ENCODE measurements at places on chromosomes 4 and X. TPM values are rescaled to one million over a fixed set of nuclear protein-coding genes. Genes with fewer than 3 reads are reported as not detected.

The CTAG2 gene
- total RNA-seq = not detected

The PCYT1B gene
- total RNA-seq = 0.36 TPM

- DNase-seq = no peak
These were observed 53.2 kb upstream of the ABCG2 start for GRCh38 chr4:88211473-88212252.

- no peak for DNase-seq
These were observed 112.1 kb downstream of the TTC29 start for GRCh38 chr4:146833530-146833929.

DNA sequence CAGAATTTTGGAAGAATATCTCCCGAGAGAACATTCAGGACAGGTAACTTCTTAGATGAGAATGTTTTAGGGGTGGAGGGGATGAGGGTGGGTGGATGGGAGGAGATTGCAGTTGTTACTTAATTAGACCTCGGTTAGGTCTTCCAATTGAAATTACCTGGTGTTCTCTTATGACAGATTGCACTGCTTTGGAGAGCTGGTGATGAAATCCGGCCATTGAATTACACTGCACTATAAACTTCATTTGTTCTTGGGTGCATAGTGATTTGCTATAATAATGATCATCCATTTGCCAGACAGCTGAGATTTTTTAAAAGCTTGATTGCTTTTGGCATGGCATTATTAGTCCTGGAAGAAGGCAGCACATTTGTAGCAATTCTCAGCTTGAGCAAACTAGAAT is 427.6 kb downstream of the GBA3 start:
- no peak for DNase-seq

DNA sequence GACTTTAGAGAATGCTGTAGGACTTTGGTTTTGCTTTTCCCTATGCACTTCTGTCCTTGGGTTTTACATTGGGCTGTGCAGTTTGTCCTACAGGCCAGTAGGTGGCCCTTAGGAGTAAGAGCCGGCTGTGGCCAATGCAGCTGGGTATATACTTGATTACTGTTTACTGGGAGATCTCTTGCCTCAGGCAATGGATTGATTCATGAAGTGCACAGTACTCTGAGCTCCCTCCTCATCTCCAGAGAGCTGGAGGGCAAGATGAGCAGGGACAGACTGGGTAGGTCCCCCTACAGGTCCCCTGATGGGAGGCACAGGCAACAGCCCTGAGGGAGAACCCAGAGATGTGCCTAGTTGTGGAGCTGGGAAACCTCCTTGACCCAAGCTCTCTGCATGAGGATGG is 103.8 kb upstream of the QRFPR start:
- DNase-seq = no peak

Data from left ventricle myocardium inferior (tissue), 1 donor.